ENCODE measurements at places on chromosomes 1 and 21.

- DNase-seq, result no peak
These were observed 25.2 kb downstream of the B3GALT5 start for GRCh38 chr21:39637971-39638240.

DNA sequence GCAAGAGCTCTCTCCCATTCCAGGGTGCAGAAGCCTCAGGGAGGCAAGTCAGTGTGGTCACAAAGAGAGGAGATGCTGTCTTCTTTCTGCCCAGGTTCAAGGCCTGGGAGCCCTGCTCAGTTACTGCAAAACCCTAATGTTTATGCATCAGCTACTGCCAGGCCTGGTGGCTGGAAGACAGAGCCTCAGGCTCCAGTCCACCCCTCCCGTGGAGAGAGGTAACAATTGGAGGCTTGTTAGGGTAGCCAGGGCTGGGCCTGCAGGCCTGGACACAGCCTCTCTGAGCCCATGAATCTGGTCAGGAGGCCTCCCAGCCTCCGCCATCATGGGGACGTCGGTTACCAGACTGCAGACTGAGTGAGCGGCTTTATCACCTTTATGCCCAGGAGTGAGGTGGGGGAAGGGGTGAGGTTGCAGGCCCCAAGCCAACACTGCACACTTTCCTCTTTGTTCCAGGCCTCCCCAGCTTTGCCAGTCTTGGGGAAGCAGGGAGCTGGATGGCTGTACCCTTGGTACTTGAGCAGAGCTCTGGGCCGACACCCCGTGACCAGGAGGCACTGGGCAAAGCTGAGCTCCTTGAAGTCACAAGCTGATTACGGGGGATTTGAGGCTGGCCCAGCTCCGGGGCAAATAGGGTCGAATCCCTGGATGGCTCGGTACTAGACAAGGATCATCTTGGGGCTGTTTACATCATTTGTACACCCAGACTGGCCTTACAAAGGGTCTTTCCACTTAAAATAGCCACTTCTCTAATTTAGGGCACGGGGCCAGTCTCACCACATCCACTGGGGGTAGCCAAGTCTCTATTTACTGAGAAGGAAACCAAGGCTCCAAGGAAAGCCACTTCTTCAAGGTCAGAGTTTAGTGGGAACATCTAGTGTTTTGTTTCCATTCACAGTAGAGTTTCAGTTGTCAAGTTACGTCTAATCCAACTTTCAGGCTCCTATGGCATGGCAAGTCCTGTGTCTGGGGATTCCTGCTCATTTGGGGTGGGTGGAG is 5.2 kb downstream of the SLC2A1 start:
- no peak for DNase-seq

DNA sequence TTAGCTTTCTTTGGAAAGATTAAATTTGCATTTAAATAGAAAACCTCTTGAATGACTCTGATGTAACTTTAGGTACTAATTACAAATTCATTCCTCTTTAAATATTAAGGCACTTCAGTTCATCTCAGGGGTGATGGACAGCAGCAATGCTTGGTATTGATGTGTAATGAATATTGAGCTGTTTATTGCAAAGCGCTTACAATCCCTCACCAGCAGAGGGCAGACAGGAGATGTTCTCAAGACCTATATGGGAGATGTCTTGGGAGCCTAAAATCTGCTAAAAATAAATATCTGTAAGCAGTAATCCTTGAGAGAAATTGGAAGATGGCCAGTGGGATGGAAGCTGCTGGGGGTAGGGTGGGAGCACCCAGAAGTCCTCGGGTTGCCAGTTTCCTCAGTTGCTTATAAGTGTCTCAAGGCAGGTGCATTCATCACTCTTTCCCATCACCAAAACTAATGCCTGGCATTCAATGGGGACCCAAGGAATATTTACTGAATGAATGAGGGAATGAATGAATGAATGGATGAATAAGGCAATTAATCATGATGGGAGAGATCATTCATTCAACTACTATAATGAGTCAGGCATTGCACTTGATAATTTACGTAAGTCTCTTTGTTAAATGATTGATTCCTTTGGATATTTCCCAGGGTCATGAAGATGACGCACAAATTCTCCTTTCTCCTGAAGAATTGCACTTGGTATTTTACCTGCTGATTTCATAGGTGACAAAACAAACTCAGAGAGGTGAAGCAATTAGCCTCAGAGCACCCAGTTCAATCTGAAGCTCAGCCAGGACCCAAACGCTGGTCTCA is 2.3 kb downstream of the KLHDC8A start:
- DNase-seq, result peak; percentile 66

DNA sequence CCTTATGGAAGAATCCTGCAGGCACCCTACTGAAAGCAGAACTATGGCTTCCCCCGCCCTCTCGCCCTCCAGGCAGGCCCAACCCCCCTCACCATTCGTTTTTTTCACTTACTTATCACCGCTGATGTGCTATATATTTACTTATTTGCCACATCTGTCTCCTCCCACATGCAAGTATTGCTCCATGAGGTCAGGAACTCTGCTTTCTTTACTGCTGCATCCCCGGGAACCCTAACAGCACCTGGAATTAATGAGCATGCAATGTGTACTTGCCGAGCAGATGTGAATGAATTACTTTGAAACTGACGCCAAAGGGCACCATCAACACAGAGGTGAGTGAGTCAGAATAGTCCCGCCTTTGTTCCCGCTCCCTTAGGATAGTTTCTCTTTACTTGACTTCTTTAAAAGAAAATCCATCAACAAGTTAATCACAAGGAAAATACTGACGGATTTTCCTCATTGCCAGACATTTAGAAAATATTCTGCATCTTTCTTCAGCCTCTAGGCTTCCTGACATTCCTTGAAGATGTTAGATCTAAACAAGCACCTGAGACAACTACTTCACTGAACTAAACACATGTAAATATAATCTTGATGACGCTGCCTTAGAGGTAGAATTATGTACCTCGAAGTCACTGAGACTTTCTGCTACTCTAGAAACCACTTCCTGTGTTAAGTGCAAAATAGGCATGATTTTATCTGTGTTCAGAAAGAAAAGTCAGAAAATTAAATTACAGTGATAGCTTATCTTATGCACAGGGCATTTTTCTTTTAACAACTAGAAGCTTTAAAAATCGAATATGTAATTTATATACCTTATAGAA is 17.5 kb upstream of the RAB4A start:
- no peak for DNase-seq

GRCh38 chr1:19372602-19373001 is 60.5 kb downstream of the SLC66A1 start:
- DNase-seq, result no peak

Data from CD4-positive, alpha-beta T cell treated with Interleukin-1 beta for 1 hour (primary cell).